ENCODE measurements at places on chromosomes 2 and 18.
A peak's percentile ranks its signal among the peaks of the same experiment; 100 is the strongest.

DNA sequence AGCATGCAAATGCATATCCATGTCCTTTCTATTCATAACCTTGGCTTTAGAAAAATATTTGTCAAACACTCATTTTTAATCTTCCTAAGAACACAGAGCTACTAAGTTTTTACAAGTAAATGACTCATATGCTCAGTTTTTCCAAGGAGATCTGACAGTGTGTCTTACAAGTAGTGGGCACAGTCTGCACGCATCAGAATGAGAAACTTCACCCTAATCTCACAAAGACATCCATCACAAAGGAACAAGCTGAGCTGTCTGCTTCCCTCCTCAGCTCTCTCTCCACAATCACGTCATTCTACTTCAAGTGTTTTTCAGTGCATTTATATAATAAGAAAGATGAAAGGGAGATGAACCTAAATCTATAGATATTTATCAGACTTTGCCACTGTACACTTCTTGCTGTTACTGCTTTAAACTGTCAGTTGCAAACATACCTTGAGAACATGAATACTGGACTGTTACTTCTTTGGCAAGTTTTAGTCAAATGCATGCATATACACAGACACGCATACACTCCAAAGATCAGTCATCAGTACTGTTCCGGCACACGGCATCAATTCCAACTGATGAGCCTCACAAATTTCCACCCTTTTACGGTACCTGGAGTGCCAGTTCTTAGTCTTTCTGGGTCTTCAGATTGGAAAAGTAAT, 75.7 kb downstream of the RBMS1 start:
- DNase-seq, result peak; percentile 61

- no peak for DNase-seq
These were observed 153.2 kb upstream of the TTC39C start for GRCh38 chr18:23861326-23861725.

DNA sequence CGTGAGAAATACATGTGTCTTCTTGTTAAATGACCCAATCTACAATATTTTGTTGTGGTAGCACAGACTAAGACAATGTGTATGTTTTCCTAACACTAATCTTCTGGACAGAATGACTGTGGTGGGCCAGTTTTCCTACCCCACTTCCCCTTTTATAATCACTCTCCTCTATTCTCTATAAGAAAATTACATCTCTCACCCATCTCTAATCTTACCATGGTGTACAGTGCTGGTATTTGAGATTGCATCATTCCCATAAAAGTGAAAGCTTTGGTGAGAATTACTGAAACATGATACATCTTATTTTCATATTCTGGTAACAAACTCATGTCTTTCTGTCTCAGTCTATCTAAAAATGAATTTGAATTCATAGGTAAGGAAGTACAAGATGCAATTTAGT, 40.5 kb downstream of the CAVIN2 start:
- no peak for DNase-seq

DNA sequence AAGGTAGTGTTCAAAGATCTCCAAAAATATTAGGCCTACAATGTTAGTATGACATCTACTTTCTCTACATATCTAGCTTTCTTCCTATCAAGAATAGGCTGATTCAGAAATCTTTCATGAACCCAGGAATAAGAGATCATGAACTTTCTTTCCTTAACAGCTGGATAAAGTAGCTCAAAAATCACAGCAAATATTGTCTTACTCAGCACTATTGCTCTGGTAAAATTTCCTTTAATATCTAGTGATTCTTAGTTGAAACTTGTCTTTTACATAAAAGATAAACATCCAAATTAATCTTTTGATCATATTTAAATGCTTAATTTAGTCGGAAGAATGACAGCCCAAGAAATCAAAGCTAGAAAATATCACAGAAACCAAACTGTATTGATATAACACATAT, 131.9 kb downstream of the NOL4 start:
- no peak for DNase-seq

GRCh38 chr2:28778392-28778791, 26.8 kb downstream of the PPP1CB start:
- no peak for DNase-seq

GRCh38 chr2:65530547-65531320, 98.3 kb upstream of the SPRED2 start:
- no peak for DNase-seq

DNA sequence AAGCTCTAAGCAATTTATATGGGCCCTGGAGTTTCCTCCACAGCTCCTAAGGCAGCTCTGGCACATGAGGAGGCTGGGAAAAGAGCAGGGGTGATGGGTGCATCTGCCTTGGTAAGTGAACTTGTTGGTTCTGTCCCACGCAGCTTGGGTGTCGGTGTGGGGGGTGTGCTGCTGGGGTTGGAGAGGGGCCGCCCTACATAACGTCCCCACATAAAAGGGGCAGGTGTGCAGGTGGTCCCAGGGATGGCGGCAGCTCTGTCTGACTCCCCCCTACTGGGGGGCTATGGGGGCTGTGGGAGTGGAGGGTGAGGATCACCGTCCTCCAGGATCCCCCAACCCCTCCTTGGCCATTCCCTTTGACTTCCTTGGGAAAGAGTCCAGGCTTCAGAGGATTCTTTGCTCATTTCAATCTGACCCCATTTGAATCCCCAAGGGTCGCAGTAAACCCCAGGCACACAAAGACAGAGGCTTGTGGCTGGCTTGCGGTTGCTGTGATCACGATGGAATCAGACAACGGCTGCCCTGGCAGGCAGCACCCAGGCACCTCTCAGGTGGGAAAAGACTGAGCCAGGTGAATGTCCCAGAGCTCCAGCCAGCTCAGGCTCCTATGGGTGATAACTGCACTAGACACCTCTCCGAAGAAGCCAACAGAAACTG, 34.5 kb upstream of the CD8A start:
- peak; percentile 28 for DNase-seq

DNA sequence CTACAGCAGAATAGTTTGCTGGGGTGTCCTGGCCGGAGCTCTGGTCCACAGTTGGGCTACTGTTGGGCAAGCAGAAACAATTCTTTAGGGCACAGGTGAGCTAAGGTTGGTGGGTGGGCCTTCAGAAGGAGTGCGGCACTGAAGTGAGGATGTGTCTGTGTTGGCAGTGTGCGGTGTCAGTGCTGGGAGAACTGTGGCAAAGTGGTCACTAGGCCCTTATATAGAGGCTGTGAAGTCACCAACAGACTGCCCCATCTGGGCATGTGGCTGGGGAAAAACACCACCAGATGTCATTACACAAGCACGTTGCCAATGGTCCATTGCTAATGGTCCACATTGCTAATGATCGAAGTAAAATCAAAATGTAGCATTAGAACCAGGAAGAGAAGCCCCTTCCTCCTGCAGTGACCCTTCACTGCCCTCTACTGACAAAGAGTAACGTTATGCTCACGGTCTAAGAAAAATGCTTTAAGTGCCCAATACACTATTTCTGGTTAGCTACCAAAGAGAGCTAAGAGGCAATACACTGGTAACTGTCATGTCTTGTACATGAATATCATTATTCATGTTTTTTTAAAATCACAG, 21.3 kb downstream of the SCN1A start:
- DNase-seq, result no peak

DNA sequence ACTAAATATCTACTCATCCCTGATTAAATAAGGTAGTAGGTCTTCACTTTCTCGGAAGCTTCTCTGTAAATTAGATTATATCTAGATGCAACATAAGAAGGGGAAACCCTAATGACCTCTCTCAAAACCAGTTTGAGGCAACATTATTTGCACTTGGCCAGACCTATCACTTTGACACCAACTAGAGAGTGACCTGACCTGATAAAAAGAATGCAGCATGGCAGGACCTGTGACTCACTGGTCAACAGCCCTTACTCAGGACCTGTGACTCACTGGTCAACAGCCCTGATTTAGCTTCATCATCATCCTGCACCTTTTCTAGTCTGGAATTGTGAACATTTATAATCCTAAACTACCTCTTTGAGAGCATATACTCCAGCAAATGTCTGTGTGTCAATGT, 1957.7 kb upstream of the CELF4 start:
- DNase-seq, result no peak

DNA sequence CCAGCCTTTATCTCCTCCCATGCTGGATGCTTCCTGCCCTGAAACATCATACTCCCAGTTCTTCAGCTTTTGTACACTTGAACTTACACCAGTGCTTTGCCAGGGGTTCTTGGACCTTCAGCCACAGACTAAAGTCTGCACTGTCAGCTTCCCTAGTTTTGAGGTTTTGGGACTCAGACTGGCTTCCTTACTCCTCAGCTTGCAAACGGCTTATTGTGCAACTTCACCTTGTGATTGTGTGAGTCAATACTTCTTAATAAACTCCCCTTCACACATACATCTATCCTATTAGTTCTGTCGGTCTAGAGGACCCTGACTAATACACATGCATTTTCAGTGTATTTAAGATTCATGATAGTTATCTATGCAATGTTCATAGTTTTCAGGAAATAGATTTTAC, 35.8 kb upstream of the ZNF804A start:
- no peak for DNase-seq

DNA sequence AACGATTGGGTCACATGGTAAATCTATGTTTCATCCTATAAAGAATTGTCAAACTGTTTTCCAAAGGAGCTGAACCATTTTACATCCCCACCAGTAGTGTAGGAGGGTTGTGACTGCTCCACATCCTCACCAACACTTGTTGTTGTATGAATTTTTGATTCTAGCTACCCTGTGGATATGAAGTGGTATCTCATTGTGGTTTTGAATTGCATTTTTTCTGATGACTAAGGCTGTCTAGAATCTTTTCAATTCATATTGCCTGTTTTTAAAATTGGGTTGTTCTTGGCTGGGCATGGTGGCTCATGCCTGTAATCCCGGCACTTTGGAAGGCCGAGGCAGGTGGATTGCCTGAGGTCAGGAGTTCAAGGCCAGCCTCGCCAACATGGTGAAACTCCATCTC, 44.5 kb downstream of the TXNL1 start:
- DNase-seq, result no peak

GRCh38 chr2:149903626-149904025, 316.1 kb upstream of the MMADHC start:
- no peak for DNase-seq

- DNase-seq, result no peak
These were observed 116.2 kb downstream of the GAREM1 start for GRCh38 chr18:32354518-32354917.

GRCh38 chr2:230865766-230866755, 1.3 kb downstream of the ITM2C start:
- DNase-seq, result no peak

GRCh38 chr18:6434987-6435709, 20.4 kb upstream of the L3MBTL4 start:
- no peak for DNase-seq

- no peak for DNase-seq
These were observed 4.8 kb downstream of the ALK start for GRCh38 chr2:29916571-29916970.

GRCh38 chr2:23145460-23145859, 239.5 kb upstream of the KLHL29 start:
- DNase-seq, result no peak

- no peak for DNase-seq
These were observed 48.5 kb upstream of the CCDC195 start for GRCh38 chr2:224764565-224765236.

DNA sequence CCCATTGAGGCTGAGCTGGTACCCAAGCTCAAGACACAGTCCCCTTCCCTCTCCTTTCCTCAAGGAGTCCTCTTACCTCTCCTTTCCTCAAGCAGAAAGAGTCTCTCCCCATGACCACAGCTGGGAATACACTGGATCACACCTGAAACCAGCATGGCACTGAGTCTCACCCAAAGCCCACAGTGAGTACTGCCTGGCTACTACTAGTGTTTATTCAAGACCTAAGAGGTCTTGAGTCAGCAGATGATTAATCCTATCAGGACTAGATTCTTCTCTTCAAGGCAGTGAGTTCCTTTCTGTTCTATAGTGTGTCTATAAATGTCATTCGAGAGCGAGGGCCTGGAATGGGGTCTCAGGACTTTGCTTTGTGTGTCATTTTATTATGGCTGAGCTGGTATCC, 111.4 kb downstream of the METTL4 start:
- no peak for DNase-seq

DNA sequence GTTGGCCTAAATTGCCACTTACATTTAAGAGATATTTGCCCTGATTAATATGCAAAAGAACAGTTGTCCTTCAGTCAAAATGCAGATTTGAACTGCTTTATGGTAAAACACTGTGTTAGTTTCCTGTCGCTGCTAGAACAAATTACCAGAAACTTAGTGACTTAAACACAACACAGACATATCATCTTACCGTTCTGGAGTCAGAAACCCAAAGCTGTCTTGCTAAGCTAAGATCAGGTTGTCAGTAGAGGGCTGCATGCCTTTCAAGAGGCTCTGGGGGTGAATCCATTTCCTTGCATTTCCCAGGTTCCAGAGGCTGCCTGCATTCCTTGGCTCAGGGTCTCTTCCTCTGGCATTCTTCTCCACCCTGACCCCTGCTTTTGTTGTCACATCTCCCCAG, 149.5 kb downstream of the FAM161A start:
- no peak for DNase-seq

DNA sequence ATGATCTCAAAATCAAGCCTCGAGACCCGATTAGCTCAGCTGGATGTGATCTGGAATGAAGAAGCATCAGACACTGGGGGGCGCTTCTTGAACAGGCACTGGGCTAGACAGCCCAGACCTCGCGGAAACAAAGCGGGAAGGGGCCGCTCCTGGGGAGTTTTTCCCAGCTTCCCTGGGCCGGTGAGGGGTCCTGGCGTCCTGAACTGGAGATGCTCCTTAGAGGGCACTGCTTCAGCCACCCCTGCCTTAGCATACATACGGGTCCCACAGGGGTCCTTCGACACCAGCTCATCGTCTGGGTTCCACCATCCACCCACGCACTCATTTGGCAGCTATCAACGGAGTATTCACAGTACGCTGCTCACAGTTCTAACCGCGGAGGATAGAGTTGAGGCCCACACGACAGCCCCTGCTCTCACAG, 146.7 kb downstream of the TSN start:
- DNase-seq, result no peak

DNA sequence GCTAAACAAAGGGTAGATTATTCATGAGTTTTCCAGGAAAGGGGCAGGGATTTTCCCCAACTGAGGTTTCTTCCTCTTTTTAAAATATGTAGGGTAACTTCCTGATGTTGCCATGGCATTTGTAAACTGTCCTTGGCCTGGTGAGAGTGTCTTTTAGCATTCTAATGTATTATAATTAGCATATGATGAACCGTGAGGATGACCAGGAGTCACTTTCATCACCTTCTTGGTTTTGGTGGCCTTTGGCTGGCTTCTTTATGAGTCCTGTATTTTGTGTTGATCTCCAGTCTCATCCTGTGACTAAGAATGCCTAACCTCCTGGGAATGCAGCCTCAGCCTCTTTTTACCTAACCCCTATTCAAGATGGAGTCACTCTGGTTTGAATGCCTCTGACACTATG, 391.0 kb upstream of the LINC00305 start:
- no peak for DNase-seq

- DNase-seq, result no peak
These were observed 427.3 kb downstream of the TSN start for GRCh38 chr2:122182616-122183355.

GRCh38 chr2:239978411-239978810, 46.7 kb downstream of the NDUFA10 start:
- DNase-seq, result no peak

GRCh38 chr2:202635428-202636212, 851 bp downstream of the FAM117B start:
- peak; percentile 76 for DNase-seq

Data from CD4-positive, alpha-beta T cell treated with Interleukin-15 for 4 hours (primary cell).